ENCODE measurements at places on chromosomes 5 and 9.
A peak's percentile ranks its signal among the peaks of the same experiment; 100 is the strongest.

DNA sequence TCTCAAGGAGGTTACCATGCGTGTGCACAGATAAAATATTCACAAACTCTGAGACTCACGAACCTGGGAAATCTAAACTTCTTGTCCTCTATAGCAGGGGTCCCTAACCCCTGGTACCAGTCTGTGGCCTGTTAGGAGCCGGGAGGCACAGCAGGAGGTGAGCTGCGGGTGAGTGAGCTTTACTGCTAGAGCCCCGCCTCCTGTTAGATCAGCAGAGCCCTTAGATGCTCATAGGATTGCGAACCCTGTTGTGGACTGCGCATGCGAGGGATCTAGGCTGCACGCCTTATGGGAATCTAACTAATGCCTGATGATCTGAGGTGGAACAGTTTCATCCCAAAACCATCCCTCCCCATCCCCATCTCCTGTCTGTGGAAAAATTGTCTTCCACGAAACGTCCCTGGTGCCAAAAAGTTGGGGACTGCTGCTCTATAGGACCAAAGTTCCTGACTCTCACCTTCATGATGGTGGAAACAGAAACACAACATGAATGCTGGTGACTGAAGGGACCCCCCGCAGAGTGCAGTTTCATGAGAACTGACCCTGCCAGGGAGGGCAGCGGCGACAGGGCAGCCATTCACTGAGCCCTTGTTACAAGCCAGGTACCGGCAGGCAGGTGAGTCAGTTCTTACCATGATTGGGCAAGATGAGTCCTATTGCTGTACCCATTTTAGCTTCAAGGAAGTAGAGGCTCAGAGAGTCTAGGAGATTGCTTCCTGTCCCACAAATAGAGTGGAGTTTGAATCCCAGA, 181.9 kb downstream of the RGS3 start:
- DNase-seq: no peak

GRCh38 chr5:8058616-8059190, 189.8 kb downstream of the MTRR start:
- DNase-seq: no peak

DNA sequence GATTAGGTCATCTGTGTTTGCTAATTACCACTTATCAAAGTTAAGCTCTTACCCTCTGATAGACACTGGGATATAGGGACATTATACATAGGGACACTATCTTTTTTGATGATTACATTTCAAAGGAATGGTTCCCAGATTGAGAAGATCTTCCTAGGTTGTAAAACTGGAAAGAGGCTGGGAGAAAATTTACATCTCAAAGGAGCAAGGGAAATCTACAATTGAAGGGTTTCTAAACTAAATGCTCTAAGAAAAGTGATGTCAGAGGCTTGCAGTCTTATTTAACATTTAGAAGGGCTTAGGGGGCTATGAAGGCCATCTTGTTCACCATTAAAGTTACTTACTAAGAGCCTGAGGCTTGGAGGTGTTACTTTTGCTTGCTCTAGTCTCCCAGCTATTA, 242.8 kb downstream of the PRR16 start:
- no peak for DNase-seq

DNA sequence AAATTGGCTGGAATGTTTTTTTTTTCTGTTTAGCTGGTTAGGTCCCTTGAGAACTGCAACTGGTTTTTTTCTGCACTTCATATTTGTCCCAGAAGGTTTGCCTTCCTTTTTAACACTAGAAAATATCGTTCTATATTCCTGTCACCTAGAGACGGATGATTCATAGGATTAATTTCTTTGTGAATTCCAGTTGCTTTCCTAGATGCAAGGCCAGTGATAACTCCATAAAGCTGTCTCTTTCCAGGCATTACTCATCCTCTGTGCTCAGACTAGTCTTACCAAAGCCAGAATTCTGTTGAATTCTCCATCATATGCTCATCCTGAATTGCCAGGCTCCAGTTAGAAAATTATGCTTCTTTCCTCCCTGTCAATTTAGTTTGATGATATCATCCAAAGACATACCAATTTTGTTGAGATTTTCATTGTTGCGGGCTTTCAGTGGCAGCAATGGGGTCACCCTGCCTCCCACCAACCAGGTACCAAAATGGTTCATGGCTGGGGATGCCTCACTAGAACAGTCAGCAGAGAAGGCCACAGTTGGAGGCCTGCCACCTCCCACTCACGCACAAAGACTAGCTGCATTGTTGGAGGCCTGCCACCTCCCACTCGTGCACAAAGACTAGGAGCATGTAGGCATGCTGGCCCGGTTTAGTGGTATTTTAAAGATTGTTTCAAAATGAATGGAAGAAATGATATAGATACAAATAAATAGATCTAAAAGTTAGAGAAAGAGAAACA, 8.5 kb downstream of the BAAT start:
- no peak for DNase-seq

- no peak for DNase-seq
Observed at GRCh38 chr9:113403646-113404045, 2.6 kb upstream of the ALAD start.

DNA sequence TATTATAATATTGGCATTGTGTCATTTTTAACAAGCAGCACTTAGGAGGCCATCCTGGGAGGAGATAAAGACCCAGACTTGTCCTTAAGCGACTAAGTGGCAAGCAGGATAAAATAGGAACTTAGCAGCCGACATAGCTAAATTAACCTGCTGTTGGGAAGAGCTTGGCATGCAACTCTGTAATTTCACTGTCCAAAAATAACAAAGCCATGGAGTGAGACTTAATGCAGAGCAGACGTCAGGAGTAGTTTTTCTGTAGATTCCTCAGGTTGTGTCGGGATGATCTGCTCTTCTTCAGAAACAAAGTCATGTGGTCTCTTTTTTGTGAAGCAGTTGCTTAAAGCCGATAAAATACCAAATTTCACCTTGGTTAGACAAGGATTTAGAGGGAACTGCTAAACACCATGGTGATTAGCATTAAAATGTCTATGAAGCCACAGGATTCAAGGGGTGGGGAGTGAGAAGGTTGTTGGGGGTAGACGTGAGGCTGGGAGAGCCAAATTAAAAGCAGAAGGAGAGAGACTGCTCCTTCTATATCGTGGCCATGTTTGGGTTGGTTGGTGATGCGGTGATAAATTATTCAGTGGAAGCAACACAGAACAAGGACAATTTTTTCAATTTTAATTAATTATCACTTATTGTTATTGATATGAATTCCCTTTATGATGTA, 303.0 kb downstream of the CSNK1G3 start:
- no peak for DNase-seq

DNA sequence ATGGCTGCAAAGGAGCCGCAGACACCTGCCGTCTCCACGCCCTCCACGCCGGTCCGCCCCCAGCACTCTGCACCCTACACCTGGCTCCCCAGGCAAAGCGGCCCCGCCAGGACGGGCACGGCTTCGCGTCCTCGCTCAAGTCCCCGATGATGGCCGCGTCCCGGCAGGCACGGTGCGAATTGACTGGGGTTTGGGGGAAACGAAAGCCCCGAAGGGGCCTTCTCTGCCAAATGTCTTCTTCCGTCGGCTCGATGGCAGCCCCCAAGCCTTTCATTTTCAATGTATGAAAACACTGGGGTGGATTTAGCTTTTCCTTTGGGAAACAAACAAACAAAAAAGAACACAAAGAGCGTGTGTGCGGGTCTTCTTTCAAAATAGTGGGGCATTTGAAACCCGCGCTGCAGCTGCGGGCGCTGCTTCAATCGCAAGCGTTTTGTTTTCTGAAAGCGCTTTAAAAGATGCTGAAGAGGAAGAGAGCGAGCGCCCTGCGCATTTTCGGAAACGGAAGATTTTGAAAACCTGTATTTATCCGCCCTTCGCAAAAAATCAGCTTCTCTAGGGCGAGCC, 160.0 kb downstream of the RMI1 start:
- peak; percentile 21 for DNase-seq

DNA sequence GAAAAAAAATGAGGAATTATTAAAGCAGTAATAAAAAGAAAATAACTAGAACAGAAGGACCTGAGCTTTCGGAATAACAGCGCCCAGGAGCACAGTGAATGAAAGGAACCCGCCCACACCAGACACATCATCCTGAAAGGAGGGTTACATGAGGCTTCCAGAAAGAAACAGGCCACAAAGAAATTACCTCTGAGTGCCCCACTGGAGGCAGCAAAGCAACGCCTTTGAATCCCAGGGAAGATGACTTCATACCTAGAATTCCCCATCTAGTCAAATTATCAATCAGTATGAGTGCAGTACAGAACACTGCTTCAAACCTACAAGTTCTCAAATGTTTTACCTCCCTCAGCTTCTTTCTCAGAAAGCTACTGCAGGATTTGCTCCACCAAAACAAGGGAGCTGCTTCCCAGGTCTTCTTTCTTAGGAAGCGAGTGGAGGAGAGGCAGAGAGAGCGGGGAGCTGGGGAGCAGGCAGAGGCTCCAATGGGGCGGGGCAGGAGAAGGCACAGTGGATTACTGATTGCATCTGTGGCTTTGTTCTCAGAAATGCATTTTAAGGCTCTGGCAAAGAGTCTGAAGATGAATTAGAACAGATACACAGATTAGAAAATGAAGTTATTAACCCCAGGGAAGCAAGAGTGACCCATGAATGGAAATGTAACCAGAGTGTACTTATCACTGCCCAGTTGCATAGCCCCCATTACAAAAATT, 87.1 kb downstream of the SEMA4D start:
- DNase-seq: peak; percentile 85

DNA sequence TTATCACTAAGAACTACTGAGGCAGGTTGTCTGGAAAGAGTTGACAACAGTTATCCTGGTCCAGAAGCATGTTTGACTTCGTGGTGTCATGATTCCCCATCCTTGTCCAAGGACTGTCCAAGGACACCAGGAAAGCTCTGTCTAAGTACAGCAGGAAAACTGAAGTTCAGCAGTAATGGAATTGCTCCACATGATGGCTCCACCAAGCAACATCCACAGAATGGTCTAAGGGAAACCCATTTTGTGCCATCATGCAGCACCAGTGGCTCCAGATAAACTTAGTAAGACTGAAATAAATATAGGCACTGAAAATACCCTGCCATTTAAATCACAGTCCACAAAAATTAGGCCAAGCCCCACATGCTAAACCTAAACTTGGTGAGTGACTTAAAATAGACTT, 192.8 kb downstream of the CDH18 start:
- DNase-seq: no peak

DNA sequence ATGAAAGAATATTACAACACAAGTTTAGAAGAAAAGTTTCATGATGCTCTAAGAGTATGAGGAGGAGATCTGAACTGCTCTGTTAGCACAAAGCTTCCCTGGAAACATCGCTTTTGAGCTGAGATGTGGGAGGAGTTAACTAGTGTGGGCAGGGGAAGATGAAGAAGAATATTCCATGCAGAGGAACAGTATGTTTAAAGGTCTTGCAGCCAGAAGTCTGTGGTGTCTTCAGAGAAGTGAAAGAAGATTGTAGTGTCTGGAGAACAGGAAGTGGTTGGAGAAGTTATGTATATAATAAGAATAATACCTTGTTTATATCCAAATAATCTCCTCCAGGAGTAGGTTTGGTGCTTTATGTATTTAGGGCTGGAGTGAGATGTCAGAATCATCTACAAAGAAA, 406.7 kb downstream of the MAN2A1 start:
- no peak for DNase-seq
